ENCODE measurements at places on chromosomes 7 and 10.

- no peak for DNase-seq
These were observed 11.0 kb downstream of the RASGEF1A start for GRCh38 chr10:43255634-43256431.

DNA sequence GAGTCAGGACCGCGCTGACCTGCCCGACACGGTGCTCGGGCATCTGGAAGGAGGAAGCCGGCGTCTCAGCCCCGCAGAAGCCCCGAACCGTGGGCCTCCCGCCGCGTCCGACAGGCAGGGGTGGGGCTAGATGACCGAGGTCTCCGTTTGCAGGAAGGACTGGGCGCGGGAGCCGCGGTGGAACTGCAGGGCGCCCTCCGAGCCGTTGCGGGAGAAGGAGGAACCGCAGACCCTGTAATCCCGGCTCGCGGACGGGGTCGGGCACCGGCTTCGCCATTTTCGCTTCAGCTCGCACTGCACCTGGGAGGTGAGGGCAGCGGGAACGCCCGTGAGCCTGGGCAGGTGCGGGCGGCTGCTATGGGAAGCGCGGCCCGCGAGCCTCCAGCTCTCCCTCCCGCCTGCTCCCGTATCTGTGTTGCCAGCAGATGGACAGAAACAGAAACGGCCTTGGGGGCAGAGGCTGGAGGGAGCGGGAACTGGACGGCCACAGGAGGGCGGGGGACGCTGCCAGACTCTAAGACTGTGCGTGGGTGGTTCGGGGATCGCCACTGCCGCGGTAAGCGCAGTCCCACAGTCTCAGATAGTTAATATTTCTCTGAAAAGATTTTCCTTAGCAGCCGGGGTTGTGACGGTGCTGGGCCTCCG, 114.1 kb downstream of the VIPR2 start:
- DNase-seq: no peak

GRCh38 chr10:89327803-89328441, at the start of gene IFIT3:
TSS of gene IFIT3 (plus strand) at chr10:89327997. CDS start at chr10:89328074, 77 bp downstream.
- DNase-seq: peak; percentile 30

GRCh38 chr10:24843256-24843655, 109.2 kb downstream of the PRTFDC1 start:
- no peak for DNase-seq

GRCh38 chr7:144474363-144474762, 70.9 kb upstream of the NOBOX start:
- no peak for DNase-seq

GRCh38 chr10:48470893-48471805, 133.7 kb downstream of the ARHGAP22 start:
- DNase-seq: no peak

DNA sequence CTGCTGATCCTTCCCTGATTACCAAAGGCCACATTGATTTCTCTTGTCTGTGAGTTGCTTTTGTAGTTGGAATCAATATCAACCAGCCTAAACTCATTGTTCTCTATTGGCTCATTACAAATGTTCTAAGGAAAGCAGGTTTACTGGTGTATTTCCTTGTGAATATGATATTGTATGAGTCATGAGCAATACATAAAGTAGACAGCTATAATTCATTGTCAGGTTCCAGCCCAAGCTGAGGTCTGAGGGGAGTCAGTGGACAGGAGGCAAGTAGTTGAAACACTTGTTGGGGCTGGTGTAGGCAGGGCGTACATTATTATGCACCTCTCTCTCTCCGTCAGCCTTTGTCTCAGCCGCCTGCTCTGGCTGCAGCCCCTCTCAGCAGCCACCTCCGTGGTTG, 451.7 kb downstream of the IPMK start:
- no peak for DNase-seq

- no peak for DNase-seq
These were observed 78.1 kb upstream of the TMEM196 start for GRCh38 chr7:19851504-19851903.

DNA sequence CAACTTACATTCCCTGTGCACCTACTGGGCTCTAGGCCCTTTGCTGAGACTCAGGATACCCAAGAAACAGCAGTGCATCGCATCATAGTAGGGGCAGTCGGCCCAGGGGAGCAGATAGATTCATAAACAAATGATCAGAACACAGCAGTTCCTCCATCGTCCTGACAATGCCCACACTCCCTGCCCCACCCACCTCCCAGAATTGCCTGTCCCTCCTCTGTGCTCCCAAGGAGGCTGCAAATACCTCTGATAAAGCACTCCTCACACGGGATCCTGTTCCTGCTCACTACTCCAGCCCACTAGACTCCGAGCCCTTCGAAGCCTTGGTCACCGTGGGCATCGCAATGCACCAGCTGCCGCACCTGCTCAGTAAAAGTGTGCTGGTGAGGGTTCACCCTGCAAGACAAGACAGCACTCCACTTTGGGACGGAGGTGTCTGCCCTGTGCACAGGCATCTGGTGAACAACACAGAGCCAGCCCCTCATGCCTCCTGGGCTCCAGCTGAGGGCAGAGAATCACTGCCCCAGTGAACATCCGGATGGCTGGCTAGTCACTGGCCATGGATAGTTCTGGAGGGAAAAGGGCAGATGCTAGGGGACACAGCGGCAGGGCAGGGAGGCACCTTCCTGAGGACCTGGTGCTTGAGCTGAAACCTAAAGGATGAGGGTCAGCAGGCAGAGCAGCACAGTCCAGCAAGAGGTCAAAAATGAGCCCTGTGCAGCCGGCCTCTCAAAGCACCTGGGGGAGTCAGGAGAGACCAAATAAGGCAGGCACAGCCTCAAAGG, 60.7 kb downstream of the TNS3 start:
- DNase-seq: no peak

DNA sequence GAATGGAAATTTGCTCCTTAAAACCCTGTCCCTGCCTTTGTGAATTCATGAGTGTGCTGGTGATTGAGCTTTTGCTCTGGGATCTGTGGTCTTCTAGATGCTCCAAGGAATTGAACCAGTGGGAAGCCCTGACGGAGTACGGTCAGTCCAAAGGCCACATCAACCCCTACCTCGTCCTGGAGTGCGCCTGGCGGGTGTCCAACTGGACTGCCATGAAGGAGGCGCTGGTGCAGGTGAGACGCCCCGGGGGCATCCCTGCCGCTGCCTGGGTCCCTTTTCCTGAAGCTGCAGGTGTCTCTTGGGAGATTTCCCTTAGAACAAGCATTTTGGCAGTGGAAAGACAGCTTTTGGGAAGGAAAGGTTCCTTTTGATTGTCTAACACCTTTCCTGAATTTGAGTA, 100.3 kb downstream of the TRRAP start:
- DNase-seq: no peak

DNA sequence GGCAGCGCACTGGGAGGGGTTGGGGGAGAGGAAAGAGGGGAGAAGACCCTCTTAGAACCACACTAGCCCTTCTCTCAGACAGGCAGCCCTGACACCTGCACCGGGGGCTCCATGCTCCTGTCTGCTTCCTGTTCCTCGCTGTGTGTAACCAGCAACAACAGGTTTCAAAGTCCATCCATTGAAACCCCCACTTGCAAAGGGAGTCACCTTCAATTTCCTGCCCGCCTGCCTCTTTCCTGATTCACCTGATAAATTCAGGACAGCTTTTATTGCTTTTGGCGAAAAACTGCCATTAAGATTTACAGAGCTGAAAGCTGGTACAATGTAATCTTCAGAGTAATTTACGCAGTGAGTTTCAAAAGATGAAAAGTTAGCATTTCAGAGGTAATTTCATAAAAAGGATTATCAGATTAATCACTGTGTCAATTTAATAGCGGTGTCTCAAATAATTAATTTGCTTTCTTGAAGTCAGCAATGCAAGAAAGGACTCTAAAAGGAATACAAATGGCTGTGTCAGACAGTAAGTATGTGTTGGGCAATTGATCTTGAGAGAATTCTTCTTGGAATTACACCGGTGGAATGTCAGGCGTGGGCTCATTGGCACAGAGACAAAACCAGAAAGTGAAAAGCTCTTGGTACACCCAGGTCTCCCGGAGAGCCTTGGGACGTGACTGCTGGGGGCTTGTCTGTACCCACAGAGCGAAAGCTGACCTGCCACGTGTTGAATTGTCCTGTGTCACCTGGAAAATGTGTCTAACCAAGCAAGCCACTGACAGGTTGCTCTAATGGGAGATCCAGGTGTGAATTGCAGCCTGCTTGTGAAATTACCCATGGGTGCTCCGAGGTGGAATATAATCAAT, 60.7 kb downstream of the TMEM209 start:
- DNase-seq: no peak

GRCh38 chr10:50410066-50410811, 158.9 kb upstream of the ASAH2 start:
- DNase-seq: no peak
